ENCODE measurements at places on chromosomes 12 and 14.

DNA sequence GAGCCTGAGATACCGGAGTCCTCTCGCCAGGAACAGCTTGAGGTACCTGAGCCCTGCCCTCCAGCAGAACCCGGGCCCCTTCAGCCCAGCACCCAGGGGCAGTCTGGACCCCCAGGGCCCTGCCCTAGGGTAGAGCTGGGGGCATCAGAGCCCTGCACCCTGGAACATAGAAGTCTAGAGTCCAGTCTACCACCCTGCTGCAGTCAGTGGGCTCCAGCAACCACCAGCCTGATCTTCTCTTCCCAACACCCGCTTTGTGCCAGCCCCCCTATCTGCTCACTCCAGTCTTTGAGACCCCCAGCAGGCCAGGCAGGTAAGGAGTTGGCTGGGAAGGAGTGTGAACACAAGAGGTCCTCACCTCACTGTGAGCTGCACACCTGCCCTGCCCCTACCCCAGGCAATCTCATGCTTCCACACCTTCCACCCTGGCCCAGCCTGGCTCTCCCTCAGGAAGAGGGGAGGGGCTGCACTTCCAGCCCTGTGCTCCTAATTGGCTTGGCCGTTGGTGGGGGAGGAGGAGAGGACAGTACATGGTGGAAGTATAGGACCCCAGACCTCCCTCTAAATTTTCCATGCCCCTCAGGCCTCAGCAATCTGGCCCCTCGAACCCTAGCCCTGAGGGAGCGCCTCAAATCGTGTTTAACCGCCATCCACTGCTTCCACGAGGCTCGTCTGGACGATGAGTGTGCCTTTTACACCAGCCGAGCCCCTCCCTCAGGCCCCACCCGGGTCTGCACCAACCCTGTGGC, 6.2 kb downstream of the C1QL4 start:
- H3K27me3 ChIP-seq = peaks cover 27% of the 10 kb centered on the region
- H3K4me3 ChIP-seq = no peak overlapping the region
- DNase-seq = no peak

DNA sequence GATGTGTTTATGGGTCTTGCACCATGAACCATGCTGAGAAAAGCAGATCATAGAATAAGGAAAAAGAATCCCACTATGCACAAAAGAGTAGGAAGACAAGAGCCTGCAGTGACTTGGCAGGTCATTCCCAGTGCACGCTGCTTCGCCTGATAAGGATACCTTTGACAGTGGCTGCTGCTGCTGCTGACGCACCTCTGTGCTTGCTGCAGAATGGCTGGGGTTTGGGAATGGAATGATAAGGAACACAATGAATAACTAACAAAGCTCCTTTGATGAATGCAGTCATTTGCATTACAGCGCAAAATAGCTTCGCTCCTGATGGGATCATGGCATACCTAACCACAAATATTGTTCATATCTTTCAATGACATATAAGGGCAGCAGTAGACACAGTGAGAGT, 278.7 kb downstream of the PDZRN4 start:
- H3K27me3 ChIP-seq = no peaks in the 10 kb centered on the region
- no peak for DNase-seq
- H3K36me3 ChIP-seq = no peaks in the 10 kb centered on the region
- no peak overlapping the region for H3K27ac ChIP-seq
- no peaks in the 10 kb centered on the region for H3K4me1 ChIP-seq

- no peak for DNase-seq
- no peak overlapping the region for H3K4me3 ChIP-seq
- peaks cover 5% of the 10 kb centered on the region for H3K36me3 ChIP-seq
- no peaks in the 10 kb centered on the region for H3K4me1 ChIP-seq
- H3K27me3 ChIP-seq = no peaks in the 10 kb centered on the region
Observed at GRCh38 chr14:77822741-77823140, 22.8 kb downstream of the ADCK1 start.

DNA sequence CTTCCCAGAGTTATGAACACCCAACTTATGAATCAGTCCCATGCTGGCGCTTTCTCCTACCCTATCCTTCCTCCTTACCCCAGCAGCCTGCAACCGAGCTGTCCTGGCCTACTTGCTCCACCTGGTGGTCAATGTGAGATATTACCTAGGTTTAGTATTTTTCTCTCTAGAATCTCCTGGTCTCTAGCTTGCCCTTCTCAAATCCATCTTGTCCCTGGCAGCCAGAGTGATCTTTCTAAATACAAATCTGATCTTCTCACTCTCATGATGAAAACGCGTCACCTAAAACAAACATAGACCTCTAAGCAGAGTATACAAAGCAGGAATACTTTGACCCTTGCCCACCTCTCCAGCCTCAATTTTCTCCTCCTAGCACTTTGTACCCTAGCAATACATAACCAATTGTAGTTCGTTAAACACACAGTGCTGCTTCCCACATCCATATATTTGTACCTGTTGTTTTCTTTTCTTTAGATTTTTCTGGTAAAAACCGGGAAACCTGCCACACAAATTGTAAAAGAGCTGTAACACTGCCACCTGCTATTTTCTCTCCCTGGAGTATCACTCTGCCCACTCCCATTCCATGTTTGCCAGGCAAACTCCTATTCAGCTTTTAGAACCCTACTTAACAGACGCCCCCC, 20.0 kb upstream of the TCP11L2 start:
- H3K4me3 ChIP-seq = no peak overlapping the region
- H3K27ac ChIP-seq = no peak overlapping the region
- H3K27me3 ChIP-seq = peaks cover 27% of the 10 kb centered on the region
- peaks cover 6% of the 10 kb centered on the region for H3K36me3 ChIP-seq
- peak; percentile 37 for DNase-seq

GRCh38 chr12:94261119-94261518, 112.7 kb downstream of the PLXNC1 start:
- no peak overlapping the region for H3K4me3 ChIP-seq
- H3K27ac ChIP-seq = peak overlapping the region; percentile 99
- no peaks in the 10 kb centered on the region for H3K27me3 ChIP-seq
- H3K36me3 ChIP-seq = peaks cover 44% of the 10 kb centered on the region

GRCh38 chr12:49973361-49973830, 649 bp downstream of the AQP6 start:
- no peak for DNase-seq
- no peaks in the 10 kb centered on the region for H3K27me3 ChIP-seq
- H3K4me1 ChIP-seq = no peaks in the 10 kb centered on the region
- H3K27ac ChIP-seq = no peak overlapping the region
- no peak overlapping the region for H3K4me3 ChIP-seq

DNA sequence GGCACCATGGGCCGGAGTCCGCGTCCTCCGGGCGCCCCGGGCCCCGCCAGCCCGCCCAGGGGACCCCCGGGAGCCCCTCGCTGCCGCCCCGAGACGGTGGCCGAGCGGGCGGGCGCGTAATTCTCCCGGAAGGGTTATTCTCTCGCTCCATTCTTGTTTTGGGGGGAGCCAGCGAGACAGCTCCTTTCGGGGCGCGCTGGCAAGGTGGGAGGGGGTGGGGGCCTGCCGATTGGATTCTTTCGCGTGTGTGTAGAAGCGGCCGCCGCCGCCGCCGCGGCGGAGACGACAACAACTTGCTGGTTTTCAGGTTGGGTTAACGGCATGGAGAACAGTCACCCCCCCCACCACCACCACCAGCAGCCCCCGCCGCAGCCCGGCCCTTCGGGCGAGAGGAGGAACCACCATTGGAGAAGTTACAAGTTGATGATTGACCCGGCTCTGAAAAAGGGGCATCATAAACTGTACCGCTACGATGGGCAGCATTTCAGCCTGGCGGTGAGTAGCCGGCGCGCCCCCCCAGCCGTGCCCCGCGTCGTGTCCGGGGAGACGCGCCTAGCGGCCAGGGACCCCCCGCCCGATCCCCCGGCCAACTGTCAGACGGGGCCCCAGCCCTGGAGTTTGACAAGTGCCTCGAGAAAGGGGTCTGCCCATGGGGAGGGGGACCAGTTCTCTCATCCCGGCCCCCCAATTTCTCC, 755 bp downstream of the SETD1B start:
- peaks cover 81% of the 10 kb centered on the region for H3K36me3 ChIP-seq
- peaks cover 49% of the 10 kb centered on the region for H3K4me1 ChIP-seq
- peak; percentile 53 for DNase-seq
- peak overlapping the region; percentile 93 for H3K4me3 ChIP-seq

DNA sequence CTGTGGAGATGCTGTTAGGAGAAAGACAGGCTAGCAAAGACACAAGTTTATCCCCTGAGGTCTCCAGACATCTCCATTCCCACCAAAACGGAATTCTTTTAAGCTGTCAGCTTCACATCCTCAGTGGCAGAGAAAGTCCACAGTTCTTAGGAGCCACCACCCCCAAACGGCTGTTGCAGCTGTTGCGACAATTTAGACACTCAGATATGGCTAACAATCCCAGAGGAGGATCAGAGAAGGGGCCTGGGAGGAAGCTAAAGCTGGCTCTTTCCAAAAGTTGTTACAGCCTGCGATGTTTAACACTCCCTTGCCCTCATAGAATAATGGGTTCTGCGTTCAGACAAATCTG, 1.9 kb upstream of the ATP5MC2 start:
- peaks cover 19% of the 10 kb centered on the region for H3K36me3 ChIP-seq
- peaks cover 17% of the 10 kb centered on the region for H3K4me1 ChIP-seq
- H3K4me3 ChIP-seq = no peak overlapping the region
- peaks cover 17% of the 10 kb centered on the region for H3K27me3 ChIP-seq

DNA sequence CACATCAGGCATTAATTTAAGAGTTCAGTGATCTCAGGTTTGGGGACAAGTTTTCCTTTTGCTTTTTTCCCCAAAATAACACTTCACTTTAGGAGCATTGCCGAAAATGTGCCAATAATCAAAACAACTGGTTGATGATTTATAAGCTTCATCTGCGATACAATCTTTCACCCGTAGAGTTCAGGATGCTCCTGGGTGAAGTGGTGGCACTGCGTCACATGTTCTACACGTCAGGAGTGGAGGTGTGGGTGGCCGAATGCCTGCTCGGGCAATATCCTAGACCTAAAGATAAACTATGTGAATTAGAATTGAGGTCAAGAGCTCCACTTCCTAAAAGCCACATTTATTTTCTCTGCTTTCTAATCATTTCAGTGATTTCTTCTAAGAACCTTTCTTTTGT, 70.9 kb upstream of the DICER1 start:
- H3K27ac ChIP-seq = no peak overlapping the region
- no peak overlapping the region for H3K4me3 ChIP-seq
- no peak for DNase-seq
- no peaks in the 10 kb centered on the region for H3K36me3 ChIP-seq
- no peaks in the 10 kb centered on the region for H3K4me1 ChIP-seq

- no peaks in the 10 kb centered on the region for H3K4me1 ChIP-seq
- no peak overlapping the region for H3K4me3 ChIP-seq
- no peaks in the 10 kb centered on the region for H3K27me3 ChIP-seq
- DNase-seq = no peak
Observed at GRCh38 chr14:101192661-101193000, 289.1 kb upstream of the RTL1 start.

GRCh38 chr12:42421844-42422779, 96.1 kb downstream of the PPHLN1 start:
- H3K27me3 ChIP-seq = no peaks in the 10 kb centered on the region
- DNase-seq = no peak
- H3K36me3 ChIP-seq = peaks cover 15% of the 10 kb centered on the region
- peaks cover 29% of the 10 kb centered on the region for H3K4me1 ChIP-seq
- H3K4me3 ChIP-seq = no peak overlapping the region

- H3K4me3 ChIP-seq = no peak overlapping the region
- peaks cover 17% of the 10 kb centered on the region for H3K27me3 ChIP-seq
- no peak for DNase-seq
Observed at GRCh38 chr12:64395739-64396138, 5.2 kb upstream of the C12orf56 start.

- H3K27ac ChIP-seq = no peak overlapping the region
- H3K4me3 ChIP-seq = no peak overlapping the region
- no peaks in the 10 kb centered on the region for H3K4me1 ChIP-seq
- H3K27me3 ChIP-seq = no peaks in the 10 kb centered on the region
- no peak for DNase-seq
Observed at GRCh38 chr14:45970621-45971020, 681.0 kb downstream of the RPL10L start.

DNA sequence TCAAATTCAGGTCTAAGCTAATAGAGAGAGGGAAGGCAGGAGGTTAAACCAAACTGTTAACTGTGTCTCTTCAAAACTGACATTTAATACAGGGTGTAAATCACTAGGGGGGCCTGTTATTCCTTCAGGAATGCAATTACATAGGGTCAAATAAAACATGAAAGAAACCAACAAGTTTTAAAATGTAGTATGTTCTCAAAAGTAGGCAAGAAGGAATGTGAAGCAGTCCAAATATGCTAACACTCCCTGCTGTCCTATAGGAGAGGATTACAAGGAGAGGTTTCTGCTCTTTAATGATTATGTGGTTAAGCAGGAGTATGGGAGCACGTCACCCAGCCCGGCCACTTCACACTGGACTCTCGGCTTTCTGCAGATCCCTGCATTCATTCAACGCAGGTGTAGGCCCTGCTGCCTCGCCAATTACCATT, 42.5 kb upstream of the BMP4 start:
- H3K4me1 ChIP-seq = no peaks in the 10 kb centered on the region
- no peak overlapping the region for H3K27ac ChIP-seq
- no peaks in the 10 kb centered on the region for H3K27me3 ChIP-seq
- no peaks in the 10 kb centered on the region for H3K36me3 ChIP-seq

DNA sequence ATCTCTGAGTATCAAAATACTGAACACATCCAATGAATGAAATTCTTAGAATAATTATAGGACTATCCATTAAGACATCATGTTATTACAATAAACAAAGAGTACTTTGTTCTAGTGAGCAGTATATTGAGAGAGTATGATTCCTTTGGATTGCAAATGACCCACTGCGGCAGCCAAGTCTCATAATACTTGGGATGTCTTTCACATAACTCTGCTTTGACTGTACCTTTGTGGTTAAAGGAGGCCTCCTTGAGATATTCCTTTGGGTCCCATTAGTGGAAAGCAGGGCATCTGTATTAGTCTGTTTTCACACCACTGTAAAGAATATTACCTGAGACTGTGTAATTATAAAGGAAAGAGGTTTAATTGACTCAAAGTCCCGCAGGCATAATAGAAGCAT, 593.8 kb downstream of the TRHDE start:
- no peaks in the 10 kb centered on the region for H3K36me3 ChIP-seq
- no peak for DNase-seq
- H3K4me1 ChIP-seq = no peaks in the 10 kb centered on the region

DNA sequence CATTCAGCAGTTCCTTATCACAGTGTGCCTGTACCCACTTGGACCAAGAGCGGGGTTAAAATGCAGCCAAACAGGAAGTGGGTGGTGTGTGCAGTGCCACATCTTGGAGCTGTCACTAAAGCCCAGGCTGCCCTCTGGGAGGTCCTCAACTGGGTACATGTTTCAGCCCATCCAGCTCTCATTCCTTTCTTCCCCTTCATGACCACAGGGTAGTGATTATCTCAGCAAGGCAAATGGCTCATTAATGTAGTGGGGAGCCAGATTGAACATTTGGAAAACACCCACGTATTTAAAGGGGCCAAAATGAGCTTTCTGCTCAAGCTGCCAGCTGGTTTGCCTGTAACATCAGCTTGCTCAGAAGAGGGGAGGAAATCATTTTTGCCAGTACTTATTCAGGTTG, 210.8 kb upstream of the BTG1 start:
- H3K4me3 ChIP-seq = no peak overlapping the region
- H3K27ac ChIP-seq = peak overlapping the region; percentile 17
- no peaks in the 10 kb centered on the region for H3K27me3 ChIP-seq
- peaks cover 7% of the 10 kb centered on the region for H3K36me3 ChIP-seq
- peaks cover 38% of the 10 kb centered on the region for H3K4me1 ChIP-seq

- H3K4me1 ChIP-seq = peaks cover 18% of the 10 kb centered on the region
- no peaks in the 10 kb centered on the region for H3K27me3 ChIP-seq
- no peak for DNase-seq
- H3K27ac ChIP-seq = no peak overlapping the region
Observed at GRCh38 chr12:24997970-24998582, 49.2 kb upstream of the BCAT1 start.

GRCh38 chr12:124939079-124939420, 24.6 kb upstream of the UBC start:
- peak; percentile 48 for DNase-seq
- peaks cover 9% of the 10 kb centered on the region for H3K36me3 ChIP-seq
- no peak overlapping the region for H3K27ac ChIP-seq
